Small intestine (tissue), 16 donors: ENCODE measurements at places on chromosomes 2 and 18. TPM values are rescaled to one million over a fixed set of nuclear protein-coding genes. Genes with fewer than 3 reads are reported as not detected.

DNA sequence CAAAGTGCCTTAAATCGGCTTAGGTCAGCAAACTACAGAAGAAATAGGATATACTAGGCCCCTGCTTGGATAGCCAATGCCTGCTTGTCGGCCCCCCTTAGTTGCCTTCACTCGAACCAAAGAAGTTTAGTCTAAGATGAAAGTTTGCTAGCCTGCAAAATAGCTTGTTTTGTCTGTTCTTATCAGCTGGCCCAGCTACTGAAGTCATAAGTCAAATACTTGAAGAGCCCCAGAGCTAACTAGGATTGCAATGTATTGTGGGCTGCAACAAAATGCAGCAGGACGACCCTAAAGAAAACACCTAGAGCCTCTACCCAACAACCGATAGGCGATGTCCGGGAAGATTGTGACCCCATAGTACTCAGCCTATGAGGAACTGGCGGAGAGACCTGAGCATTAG is 183.5 kb upstream of the HS6ST1 start:
- no peak for DNase-seq

DNA sequence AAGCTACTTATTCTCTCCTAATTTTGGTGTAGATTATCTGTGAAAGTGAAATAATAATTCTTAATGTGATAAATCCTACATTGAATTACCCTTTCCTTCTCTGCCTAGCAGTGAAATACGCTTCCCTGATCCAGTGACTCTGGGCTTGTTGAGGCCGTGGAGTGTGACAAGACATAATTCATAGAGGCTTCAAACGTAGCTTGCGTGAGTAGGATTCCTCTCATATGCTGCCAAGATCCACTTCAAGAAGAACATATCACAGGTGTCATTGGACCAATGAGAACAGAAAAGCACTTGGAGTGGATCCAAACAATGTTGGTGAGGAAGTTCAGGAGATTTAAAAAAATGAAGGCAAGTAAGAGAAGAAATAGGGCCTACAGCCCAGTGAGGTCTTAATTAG is 221.3 kb upstream of the TMEFF2 start:
- DNase-seq = no peak

- peak; percentile 66 for DNase-seq
Measured at GRCh38 chr2:38148501-38148900, 72.5 kb upstream of the CYP1B1 start.

DNA sequence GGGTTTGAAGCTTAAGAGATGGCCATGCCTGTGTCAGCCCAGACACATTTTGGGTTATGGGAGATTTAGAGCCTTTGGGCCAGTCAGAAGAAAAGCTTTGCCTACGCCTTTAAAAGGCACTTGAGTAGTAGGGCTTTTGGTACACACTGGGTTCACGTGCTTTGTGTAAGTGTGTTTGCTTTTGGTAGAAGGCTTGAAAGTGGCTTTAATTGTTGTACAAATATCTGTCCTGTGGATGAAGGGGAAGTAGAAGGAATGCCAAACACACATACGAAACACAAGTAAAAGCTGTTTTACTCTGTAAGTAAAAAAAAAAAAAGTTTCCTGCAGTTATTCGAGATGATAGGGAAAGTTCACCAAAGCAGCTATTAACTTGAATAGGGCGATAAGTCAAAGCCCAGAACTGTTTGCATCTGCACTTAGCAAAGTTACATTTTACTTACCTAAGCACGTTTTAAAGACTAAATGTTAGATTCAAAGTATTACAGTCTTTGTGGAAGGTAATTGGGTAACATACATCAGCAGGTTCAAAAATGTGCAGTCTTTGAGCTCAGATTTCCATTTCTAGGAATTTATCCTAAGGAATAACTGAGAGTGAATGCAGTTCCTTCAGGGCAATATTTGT is 75.4 kb downstream of the STK25 start:
- DNase-seq = no peak

DNA sequence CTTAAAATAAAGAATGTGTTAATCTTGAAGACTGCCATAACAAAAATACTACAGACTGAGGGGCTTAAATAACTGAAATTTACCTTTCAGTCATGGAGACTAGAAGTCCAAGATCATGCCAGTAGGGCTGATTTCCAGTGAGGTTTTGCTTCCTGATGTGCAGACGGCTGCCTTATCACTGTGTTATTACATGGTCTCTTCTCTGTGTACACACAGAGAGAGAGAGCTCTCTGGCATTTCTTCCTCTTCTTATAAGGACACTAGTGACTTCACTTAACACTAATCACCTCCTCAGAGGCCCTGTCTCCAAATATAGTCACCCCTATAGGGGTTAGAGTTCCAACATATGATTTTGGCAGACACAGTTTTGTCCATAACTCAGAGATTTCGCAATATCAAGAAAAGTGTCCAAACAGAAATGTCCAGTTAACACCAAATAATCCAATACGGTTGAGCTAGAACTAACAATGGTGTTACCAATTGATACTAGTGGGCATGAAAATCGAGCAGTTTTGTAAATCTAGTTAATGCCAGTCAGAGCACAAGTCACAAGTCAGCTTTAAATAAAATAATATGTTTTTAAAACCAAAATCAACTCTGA is 399.8 kb downstream of the ADCYAP1 start:
- DNase-seq = no peak

Gene GPBAR1
- polyA plus RNA-seq = 1.3 TPM

Gene MROH2A
- polyA plus RNA-seq = 0.54 TPM

Gene VWC2L
- polyA plus RNA-seq = 0.03 TPM

Gene HAAO
- polyA plus RNA-seq = 147 TPM

Gene PCARE
- polyA plus RNA-seq = not detected
